Activated CD8-positive, alpha-beta memory T cell treated with anti-CD3 and anti-CD28 coated beads, Interleukin-2, amount 50 U/mL, for 48 hours (primary cell): ENCODE measurements at places on chromosomes 11 and 22.

DNA sequence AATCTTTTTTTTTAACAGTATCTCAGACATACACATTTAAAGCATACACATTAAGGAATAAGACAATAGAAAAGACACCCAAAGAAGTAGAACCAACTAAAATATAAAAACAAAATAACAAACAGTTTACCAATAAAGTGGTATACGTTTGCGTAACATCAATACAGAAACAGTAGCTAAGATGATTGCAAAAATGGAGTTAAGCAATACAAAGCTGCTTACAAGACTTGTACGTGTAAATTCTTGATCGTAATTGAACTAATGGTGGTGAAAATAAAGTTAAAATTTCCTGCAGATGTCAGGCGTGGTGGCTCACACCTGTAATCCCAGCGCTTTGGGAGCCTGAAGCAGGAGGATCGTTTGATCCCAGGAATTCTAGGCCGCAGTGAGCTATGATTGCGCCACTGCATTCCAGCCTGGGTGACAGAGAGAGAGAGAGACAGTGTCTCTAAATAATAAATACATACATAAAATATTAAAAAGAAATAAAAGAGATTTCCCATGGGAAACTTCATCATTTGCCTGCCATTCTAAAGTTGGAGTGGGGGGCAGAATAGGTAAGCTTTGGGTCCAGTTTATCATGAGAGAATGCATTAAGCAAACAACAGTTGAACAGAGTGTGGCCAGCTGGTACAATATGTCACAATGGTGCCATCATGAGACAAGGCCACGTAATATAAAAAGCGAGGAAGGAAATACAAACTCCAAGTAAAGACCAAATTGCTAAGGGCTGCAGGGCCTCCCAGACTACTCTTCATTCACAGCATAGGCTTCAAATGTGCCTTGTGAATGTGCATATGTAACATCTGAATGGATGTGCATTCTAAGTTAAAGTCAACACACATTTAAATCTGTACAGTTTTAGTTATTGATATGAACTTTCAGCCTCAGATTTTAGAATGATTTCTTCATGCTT is 38.9 kb upstream of the EED start:
- DNase-seq, result no peak

GRCh38 chr11:117579161-117579560 is 217.9 kb downstream of the DSCAML1 start:
- no peak for DNase-seq

DNA sequence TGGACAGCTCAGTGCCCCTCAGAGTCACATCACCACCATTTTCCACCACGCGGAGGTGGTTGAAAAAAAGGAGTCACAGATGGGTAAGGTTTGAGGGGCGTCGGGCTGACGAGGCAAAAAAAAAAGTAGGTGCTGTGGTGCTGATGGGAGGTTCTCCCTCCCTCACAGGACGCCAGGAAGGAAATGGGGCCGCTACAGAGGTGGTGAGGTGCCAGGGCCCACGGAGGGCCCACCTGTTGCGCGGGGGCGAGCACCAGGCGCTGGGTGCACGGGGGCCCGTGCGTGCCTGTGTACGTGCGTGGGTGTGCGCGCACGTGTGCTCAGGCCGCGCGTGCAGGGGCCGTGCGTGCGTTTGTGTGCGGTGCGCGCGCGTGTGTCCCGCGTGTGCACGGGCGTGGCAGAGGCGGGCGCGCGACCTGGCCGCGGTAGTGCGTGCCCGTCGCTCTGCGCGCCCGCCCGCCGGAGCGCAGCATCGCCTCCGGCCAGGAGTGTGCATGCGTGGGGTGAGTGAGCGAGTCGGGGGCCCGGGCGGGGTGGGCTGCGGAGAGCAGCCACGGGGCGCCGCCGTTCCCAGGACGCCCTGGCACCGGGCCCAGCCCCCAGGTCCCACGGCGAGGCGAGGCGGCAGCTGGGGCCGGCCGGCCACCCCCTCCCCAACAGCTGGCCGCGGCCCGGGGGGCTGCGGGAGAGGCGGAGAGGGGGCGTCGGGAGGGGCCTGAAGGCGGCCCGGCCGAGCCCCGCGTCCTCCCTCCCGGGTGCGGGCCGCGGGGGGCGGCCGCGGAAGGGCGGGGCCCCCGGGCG is 2.8 kb downstream of the PDGFB start:
- no peak for DNase-seq

- no peak for DNase-seq
Observed at GRCh38 chr11:57649826-57650738, at the start of gene YPEL4. Gene YPEL4, minus strand, starts transcription at chr11:57649912. Its CDS starts 2,805 bp downstream, at chr11:57647107.

GRCh38 chr11:77152846-77153245 is 24.8 kb downstream of the MYO7A start:
- no peak for DNase-seq

DNA sequence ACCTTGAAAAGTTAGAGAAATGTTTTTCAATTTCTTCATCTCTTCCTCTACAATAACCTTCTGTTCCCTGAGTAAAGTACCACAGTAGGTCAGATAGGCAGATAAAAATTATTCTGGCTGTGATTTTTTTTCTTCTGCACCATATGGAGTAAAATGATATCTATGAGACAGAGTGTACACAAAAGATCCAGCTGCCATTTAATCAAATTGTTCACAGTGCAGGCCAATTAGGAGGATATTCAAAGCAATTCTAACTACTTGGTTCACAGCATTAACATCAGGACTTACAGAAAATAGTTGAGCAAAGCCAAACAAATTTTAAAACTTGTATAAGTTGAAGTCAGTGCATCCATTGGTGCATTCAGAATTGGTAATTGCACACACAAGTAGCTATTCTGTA is 147.9 kb upstream of the LUZP2 start:
- DNase-seq, result no peak

DNA sequence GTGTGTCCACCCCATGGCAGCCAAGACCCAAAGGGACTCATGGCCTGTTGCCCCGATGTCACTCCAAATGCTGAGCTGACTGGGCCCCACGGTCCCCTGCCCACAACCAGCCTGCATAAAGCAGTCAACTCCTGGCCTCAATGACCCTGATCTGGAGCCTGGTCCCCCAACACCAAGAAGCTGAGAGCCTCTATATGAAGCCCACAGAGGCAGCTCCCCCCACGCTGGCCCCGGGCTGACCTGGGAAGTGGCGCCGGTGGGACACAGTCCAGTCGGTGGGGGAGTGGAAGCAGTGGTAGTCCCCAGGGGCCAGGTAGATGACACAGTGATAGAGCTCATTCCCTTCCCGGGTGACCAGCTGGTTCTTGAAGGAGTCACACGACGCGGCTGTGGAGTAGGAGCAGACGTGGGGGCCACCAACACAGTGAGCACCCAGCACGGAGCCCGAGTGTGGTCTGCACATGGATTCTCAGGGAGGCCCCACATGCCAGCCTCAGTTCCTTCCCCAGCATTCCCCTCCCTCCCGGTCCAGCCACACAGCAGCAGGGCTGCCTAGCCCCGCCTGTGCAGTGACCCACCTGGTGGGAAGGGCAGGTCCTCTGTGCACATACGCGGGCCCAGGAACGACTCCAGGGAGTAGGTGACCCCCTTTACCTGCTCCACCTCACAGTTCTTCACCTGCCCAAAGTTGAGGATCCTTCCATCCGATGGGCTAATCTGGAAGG is 41.1 kb downstream of the PISD start:
- no peak for DNase-seq
